Body of pancreas (tissue), 4 donors: ENCODE measurements at places on chromosomes 5 and 9. TPM values are rescaled to one million over a fixed set of nuclear protein-coding genes. Genes with fewer than 3 reads are reported as not detected.

GRCh38 chr9:129237164-129237611 lies 59.1 kb upstream of the IER5L start:
- no peak overlapping the region for H3K4me3 ChIP-seq
- H3K27me3 ChIP-seq = no peaks in the 10 kb centered on the region
- no peaks in the 10 kb centered on the region for H3K36me3 ChIP-seq
- H3K27ac ChIP-seq = no peak overlapping the region

- H3K36me3 ChIP-seq = no peaks in the 10 kb centered on the region
- no peak for DNase-seq
- H3K4me1 ChIP-seq = peaks cover 17% of the 10 kb centered on the region
- H3K27me3 ChIP-seq = no peaks in the 10 kb centered on the region
- no peak overlapping the region for H3K27ac ChIP-seq
Observed at GRCh38 chr5:150353032-150353675, 4.3 kb upstream of the TCOF1 start.

S100Z gene
- not detected for total RNA-seq

KCNV2 gene
- total RNA-seq = not detected

GRCh38 chr9:18331310-18331684 lies 142.7 kb upstream of the ADAMTSL1 start:
- DNase-seq = no peak
- H3K27ac ChIP-seq = no peak overlapping the region
- no peak overlapping the region for H3K4me3 ChIP-seq
- H3K36me3 ChIP-seq = no peaks in the 10 kb centered on the region
- H3K4me1 ChIP-seq = no peaks in the 10 kb centered on the region

DNA sequence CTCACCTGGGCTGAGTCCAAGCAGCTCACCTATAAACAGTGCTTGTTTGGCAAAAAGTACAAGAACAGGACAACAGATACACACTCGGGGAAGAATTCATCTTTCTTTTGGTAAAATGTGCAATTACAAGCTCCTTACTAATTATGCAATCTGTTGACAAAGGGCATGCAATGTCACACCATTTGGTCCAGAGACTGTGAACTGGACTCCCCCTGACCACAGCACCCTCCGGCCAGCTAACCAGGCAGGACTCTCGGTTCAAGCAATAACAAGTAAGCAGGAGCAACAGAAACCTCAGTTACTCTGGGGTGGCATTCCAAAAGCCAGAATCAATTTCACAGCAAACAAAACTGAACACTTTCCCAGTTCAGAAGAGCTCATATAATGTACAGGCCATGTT lies 113.8 kb downstream of the GNAQ start:
- no peaks in the 10 kb centered on the region for H3K27me3 ChIP-seq
- no peaks in the 10 kb centered on the region for H3K36me3 ChIP-seq
- peaks cover 23% of the 10 kb centered on the region for H3K4me1 ChIP-seq
- DNase-seq = no peak
- no peak overlapping the region for H3K4me3 ChIP-seq
- peak overlapping the region; percentile 73 for H3K27ac ChIP-seq

CNTFR gene
- total RNA-seq = 16.8 TPM

GRCh38 chr5:64865662-64866061 lies 96.9 kb downstream of the CWC27 start:
- H3K36me3 ChIP-seq = no peaks in the 10 kb centered on the region
- no peak for DNase-seq
- H3K4me1 ChIP-seq = no peaks in the 10 kb centered on the region
- no peak overlapping the region for H3K27ac ChIP-seq
- H3K4me3 ChIP-seq = no peak overlapping the region
- no peaks in the 10 kb centered on the region for H3K27me3 ChIP-seq

ACSL6 gene
- total RNA-seq = 2.0 TPM

DNA sequence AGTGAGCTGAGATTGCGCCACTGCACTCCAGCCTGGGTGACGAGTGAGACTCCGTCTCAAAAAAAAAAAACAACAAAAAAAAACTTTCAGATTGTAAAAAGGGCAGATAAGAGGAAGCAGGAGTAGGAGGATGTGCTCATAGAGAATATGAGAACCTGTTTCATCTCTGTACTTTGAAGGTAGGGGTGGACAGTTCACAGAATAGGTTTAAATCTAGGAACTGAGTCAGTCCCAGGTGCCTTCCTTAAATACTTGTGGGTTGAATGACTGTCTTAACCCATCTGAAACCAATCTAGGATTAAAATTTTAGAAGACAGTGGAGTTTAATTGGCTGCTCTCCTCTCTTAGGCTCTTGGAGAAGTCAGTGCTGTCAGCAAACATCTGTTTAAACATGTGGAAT lies 12.4 kb downstream of the POLK start:
- H3K4me3 ChIP-seq = no peak overlapping the region
- H3K4me1 ChIP-seq = peaks cover 1% of the 10 kb centered on the region
- H3K36me3 ChIP-seq = no peaks in the 10 kb centered on the region
- no peak for DNase-seq
- no peak overlapping the region for H3K27ac ChIP-seq

GRCh38 chr5:173833196-173833985 lies 54.8 kb upstream of the CPEB4 start:
- no peak for DNase-seq
- H3K36me3 ChIP-seq = no peaks in the 10 kb centered on the region
- no peak overlapping the region for H3K4me3 ChIP-seq
- peaks cover 8% of the 10 kb centered on the region for H3K4me1 ChIP-seq
- H3K27me3 ChIP-seq = no peaks in the 10 kb centered on the region

DNA sequence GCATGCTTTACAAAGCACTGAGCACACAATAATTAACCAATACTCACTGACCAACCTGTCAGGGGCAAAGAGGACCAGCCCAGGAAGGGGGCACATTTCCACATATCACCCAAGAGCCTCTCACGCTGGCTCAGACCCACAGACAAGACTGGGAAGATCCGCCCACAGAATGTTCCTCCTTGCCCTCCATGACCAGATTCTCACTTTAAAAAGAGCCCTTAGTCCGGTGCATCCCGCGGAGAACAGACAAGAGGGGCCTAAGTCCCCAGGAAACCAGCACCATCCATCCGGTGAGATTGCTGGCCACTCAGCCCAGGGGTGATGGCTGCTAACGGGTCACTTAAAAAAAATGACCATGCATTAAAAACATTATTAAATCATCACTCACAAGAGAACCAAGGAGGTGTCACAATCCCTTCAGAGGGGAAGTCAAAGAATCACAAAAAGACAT lies 32.9 kb downstream of the SEMA4D start:
- no peaks in the 10 kb centered on the region for H3K4me1 ChIP-seq
- DNase-seq = no peak
- no peak overlapping the region for H3K27ac ChIP-seq
- H3K27me3 ChIP-seq = no peaks in the 10 kb centered on the region

DNA sequence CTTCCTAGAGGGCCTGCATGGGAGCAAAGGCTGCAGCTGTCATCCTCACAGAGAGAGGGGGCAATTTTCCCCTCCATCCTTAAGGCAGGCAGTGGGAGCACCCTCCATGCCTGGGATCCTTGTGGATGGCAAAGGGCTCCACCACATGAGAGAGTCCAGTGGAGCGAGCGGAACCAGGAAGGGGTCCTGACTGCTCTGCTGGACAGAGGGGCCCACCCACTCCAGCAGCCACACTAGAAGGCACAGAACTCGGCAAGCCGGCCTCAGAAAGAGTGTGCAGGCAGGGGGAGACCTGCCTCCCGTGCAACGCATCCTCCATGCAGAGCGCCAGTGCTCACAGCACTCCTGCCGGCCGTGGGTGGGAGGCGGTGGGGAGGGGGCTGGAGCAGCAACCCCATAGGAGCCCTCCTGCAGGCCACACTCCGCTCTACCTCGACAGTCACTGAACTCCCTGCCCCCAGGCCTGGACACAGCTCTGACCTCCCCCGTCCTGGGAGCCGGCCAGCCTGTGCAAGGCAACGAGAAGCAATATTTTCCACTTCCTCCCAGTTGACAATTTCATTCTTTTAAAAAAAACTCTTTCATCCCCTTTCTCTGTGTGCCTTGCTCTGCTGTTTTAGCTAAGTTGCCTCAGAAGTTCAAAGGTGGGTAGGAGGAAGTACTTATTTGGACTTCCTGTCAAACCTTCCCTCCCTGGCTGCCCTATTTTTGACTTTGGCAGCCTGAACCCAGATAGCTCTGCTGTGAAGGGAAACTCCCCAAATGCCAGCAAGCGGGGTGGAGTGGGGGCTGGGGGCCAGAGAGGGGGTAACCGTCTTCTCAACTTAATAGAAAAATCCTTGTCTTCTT lies 5.3 kb upstream of the LCP2 start:
- DNase-seq = no peak
- H3K27me3 ChIP-seq = no peaks in the 10 kb centered on the region
- no peaks in the 10 kb centered on the region for H3K36me3 ChIP-seq
- H3K27ac ChIP-seq = no peak overlapping the region
- no peak overlapping the region for H3K4me3 ChIP-seq

DNA sequence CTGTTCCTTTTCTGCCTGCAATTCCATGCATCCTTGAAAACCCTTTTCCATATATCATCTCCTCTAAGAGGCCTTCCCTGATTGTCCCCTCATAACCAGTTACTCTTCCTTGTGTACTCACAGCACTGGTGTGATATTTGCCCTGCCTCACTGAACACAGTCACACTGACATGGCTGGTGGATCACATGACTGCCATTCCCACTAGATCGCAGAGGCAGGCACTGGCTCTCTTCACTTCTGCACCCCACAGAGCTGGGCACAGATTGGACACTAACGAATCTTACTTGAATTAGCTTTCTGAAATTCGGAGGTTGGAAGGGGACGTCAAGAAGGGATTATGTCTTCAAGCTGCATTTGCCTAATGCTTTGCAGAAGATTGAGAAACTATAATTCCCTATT lies 208.0 kb downstream of the PAPPA start:
- no peaks in the 10 kb centered on the region for H3K36me3 ChIP-seq
- H3K4me3 ChIP-seq = no peak overlapping the region
- H3K27me3 ChIP-seq = no peaks in the 10 kb centered on the region
- H3K4me1 ChIP-seq = peaks cover 4% of the 10 kb centered on the region
- no peak overlapping the region for H3K27ac ChIP-seq

DNA sequence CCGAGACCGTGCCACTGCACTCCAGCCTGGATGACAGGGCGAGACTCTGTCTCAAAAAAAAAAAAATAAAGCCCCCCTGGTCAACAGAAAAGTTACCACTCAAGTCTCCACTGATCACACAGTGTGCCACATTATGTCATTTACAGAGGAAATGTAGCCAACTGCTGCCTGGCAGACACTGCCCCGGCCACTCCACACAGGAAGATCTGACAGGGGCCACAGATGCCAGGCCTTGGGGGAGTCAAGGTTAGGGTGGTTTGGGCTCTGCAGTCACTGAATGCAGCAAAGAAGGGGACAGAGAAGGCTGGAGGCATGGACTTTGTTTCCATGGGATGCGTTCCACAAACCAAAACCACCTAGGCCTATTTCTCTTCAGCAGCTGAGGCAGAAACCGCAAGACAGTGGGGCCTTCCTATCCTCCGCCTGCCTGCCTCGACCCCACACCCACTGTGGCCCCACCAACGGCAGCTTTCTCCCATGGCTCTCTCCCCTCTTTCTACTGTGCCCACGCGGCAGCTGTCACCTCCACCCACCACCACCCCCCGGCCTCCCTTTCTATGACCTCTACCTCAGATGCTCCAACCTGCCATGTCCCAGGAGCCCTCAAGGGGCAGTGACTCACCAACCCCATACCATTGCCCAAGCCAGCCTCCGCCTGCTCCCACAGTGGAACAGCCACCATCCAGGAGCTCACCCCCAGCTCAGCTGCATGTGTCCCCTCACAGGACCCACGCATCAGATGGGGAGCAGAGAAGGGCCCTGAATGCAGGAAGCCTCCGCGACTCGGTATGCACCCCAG lies 12.4 kb downstream of the IPPK start:
- H3K36me3 ChIP-seq = no peaks in the 10 kb centered on the region
- no peak overlapping the region for H3K4me3 ChIP-seq
- no peak overlapping the region for H3K27ac ChIP-seq

DNA sequence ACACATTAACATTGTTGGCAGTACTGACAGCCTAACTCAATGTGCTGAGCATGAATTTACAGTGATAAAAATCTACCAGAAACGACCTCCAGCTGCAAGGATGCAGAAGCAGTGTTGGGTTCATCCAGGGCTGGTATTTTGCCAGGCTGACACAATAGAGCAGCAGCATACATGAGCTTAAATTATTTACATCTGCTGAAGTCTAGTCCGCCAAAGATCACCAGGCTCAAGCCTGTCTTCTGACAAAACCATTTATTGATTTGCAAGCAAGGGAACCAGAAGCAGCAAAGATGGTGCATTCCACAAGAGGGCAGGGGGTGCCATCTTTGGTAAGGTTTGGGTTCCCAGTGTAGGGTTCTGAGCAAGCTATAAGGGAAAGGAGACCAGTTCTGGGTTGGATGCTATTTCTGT lies 8.7 kb upstream of the C5orf34 start:
- H3K27ac ChIP-seq = no peak overlapping the region
- no peaks in the 10 kb centered on the region for H3K4me1 ChIP-seq
- H3K36me3 ChIP-seq = peaks cover 13% of the 10 kb centered on the region
- no peak for DNase-seq
- H3K27me3 ChIP-seq = no peaks in the 10 kb centered on the region

DNA sequence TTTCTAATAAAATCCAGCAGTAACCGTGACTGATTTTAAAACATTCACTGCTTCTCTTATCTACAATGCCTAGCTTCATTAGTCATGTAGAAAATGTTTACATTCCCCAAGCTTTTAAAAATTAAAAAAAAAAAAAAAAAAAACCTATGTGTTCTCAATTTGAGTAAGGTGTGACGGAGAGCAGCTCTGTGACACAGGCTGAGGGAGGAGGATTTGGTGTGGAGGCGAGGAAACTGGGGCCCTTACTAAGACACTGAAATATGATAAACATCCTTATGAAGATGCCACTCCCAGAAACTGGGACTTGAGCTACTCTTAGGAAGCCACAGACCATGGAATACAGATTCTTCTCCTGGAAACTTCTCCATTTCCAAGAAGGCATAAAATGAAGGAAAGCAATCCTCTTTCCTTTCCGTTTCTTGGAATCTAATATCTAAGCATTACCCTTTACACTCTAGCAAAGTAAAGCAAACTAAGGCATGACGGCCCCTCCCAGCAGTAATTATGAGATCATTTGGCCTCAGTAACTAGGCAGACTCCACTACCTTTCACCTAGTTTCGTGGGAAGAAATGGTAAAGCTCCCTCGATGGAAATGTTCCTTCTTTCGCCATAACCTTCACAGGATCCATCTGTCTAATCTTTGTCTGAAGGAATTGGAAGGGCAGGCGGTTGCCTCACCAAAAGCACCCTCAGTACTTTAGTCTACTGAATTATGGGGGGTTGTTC lies 23.5 kb downstream of the GRAMD2B start:
- H3K27me3 ChIP-seq = no peaks in the 10 kb centered on the region
- DNase-seq = no peak
- H3K27ac ChIP-seq = no peak overlapping the region
- no peaks in the 10 kb centered on the region for H3K4me1 ChIP-seq
- H3K36me3 ChIP-seq = no peaks in the 10 kb centered on the region

CARD6 gene
- 5.6 TPM for total RNA-seq

STK32A gene
- 9.1 TPM for total RNA-seq

GRCh38 chr9:34983209-34983608 lies 6.3 kb upstream of the DNAJB5 start:
- H3K4me3 ChIP-seq = no peak overlapping the region
- H3K27me3 ChIP-seq = no peaks in the 10 kb centered on the region
- H3K36me3 ChIP-seq = no peaks in the 10 kb centered on the region
- DNase-seq = no peak
- no peak overlapping the region for H3K27ac ChIP-seq

- no peaks in the 10 kb centered on the region for H3K27me3 ChIP-seq
- no peaks in the 10 kb centered on the region for H3K36me3 ChIP-seq
- H3K27ac ChIP-seq = no peak overlapping the region
Observed at GRCh38 chr5:179138568-179138925, 78.4 kb downstream of the ZNF354C start.

OR1Q1 gene
- not detected for total RNA-seq

BHMT2 gene
- 2.6 TPM for total RNA-seq

SLIT3 gene
- 6.6 TPM for total RNA-seq

N4BP3 gene
- 2.6 TPM for total RNA-seq

PCDHA9 gene
- 1.3 TPM for total RNA-seq

MAST4 gene
- 17.9 TPM for total RNA-seq
